ENCODE measurements at places on chromosomes 5 and 9. TPM values are rescaled to one million over a fixed set of nuclear protein-coding genes. Genes with fewer than 3 reads are reported as not detected.

WNK2 gene
- total RNA-seq = 14.3 TPM

TMC1 gene
- total RNA-seq = under 0.01 TPM

- H3K27ac ChIP-seq = no peak within 1 kb of the TSS
- no peaks in the 10 kb centered on the region for H3K27me3 ChIP-seq
- H3K36me3 ChIP-seq = no peaks in the 10 kb centered on the region
- H3K4me1 ChIP-seq = no peaks in the 10 kb centered on the region
- no peak within 1 kb of the TSS for H3K4me3 ChIP-seq
- no peak for DNase-seq
Observed at GRCh38 chr9:120926397-120926928, at the start of gene TRAF1. TRAF1 (minus strand) TSS chr9:120926796; CDS start chr9:120926075, 721 bp downstream.

DNA sequence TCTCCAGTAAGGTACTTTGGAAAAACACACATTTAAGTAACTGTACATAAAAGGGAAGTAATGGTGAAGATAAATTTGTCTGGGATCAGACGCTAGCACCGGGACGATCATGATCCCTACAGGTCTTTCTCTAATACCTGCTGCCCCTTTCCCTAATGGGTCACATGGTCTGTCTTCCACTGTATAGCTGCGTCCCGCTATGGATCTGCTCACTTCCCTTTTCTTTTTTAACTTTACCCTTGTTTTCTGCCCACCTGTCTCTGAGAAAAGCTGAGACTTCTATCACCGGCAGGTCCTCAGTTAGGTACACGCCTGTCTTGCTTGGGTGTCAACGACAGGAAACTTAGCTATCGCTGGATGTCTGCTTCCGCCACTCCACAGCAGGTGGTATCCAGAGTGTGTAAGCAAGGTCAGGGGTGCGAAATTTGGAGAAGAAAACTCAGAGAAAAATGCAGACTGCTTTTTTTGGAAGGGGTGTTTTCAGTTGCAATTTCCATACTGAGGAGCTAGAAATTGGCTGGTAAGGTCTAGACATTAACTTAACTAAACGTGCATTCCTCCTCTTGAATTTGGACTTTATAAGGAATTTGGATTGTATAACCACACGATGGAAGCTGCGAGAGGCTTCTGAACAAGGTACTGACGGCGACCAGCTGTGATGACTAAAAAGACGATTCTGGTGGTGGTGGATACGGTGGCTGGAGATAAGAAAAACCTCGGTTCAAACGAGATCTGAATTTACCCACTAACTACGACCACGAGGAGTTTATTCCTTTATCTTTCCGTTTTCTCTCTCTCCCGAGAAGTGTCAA lies 1.1 kb upstream of the ICE1 start:
- peak overlapping the region; percentile 53 for H3K4me3 ChIP-seq
- H3K4me1 ChIP-seq = peaks cover 4% of the 10 kb centered on the region
- no peak for DNase-seq

- peaks cover 13% of the 10 kb centered on the region for H3K4me1 ChIP-seq
- peak overlapping the region; percentile 70 for H3K27ac ChIP-seq
- H3K36me3 ChIP-seq = no peaks in the 10 kb centered on the region
- no peaks in the 10 kb centered on the region for H3K27me3 ChIP-seq
- DNase-seq = peak; percentile 42
Observed at GRCh38 chr5:171524466-171524865, 105.0 kb downstream of the FGF18 start.

- no peaks in the 10 kb centered on the region for H3K36me3 ChIP-seq
- no peaks in the 10 kb centered on the region for H3K27me3 ChIP-seq
- H3K4me1 ChIP-seq = no peaks in the 10 kb centered on the region
- no peak overlapping the region for H3K27ac ChIP-seq
- H3K4me3 ChIP-seq = no peak overlapping the region
Observed at GRCh38 chr9:131379056-131379455, 14.8 kb upstream of the PRRC2B start.

PCDHB9 gene
- 5.4 TPM for total RNA-seq

CDH10 gene
- not detected for total RNA-seq

DNA sequence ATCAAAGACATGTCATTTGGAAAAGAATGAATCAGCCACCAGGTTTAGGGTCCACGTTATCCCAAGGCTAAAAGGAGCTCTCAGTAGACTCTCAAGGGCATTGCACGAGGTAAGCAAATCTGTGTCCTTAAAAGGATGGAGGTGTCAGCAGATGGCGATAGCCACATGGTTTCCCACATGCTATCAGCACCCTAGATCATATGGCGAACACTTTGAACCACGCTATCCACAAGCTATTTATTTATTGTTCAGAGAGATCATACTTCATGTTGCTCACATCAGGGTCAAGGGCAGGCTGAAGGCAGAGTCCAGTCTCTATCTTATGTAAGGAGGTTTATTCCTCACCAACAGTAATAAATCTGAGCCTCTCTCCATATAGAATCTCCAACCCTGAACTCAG lies 43.7 kb downstream of the CDH6 start:
- H3K27ac ChIP-seq = no peak overlapping the region
- DNase-seq = no peak
- no peaks in the 10 kb centered on the region for H3K36me3 ChIP-seq
- no peak overlapping the region for H3K4me3 ChIP-seq
- no peaks in the 10 kb centered on the region for H3K27me3 ChIP-seq
- no peaks in the 10 kb centered on the region for H3K4me1 ChIP-seq

DNA sequence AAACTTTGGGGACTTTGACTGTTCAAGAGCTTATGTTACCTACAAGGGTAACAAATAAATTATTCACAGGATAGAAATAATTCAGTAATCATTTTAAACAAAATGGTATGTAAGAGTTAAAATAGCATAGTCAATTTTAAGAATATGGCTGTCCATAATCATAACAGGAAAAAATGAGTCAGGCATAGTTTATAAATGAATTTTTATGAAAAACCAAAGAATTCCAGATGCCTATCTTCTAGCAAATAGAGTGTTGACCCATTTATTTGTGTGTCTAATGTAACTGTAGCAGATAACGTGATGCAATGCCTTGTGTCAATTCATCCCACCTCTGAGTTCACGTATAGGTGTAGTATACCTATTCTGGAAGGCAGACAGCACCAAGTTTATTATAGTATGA lies 169.7 kb upstream of the CDH9 start:
- H3K4me1 ChIP-seq = no peaks in the 10 kb centered on the region
- no peak overlapping the region for H3K4me3 ChIP-seq
- H3K27ac ChIP-seq = no peak overlapping the region
- H3K27me3 ChIP-seq = no peaks in the 10 kb centered on the region
- no peaks in the 10 kb centered on the region for H3K36me3 ChIP-seq

ERP44 gene
- total RNA-seq = 21.9 TPM

ZFP62 gene
- 8.5 TPM for total RNA-seq

PCDHGC3 gene
- total RNA-seq = 25.9 TPM

SAXO1 gene
- 0.37 TPM for total RNA-seq

- H3K27ac ChIP-seq = no peak overlapping the region
- H3K27me3 ChIP-seq = no peaks in the 10 kb centered on the region
- H3K36me3 ChIP-seq = no peaks in the 10 kb centered on the region
- peaks cover 15% of the 10 kb centered on the region for H3K4me1 ChIP-seq
- no peak for DNase-seq
Observed at GRCh38 chr9:137070906-137071275, 534 bp upstream of the SAPCD2 start.

ARAP3 gene
- 15.6 TPM for total RNA-seq

- no peak overlapping the region for H3K27ac ChIP-seq
- no peak for DNase-seq
- H3K27me3 ChIP-seq = peaks cover 10% of the 10 kb centered on the region
- H3K36me3 ChIP-seq = no peaks in the 10 kb centered on the region
- H3K4me3 ChIP-seq = no peak overlapping the region
Observed at GRCh38 chr5:3194271-3194670, 401.4 kb upstream of the IRX1 start.

GRCh38 chr5:29983528-29984155 lies 1209.8 kb upstream of the CDH6 start:
- H3K4me1 ChIP-seq = no peaks in the 10 kb centered on the region
- no peak for DNase-seq
- H3K4me3 ChIP-seq = no peak overlapping the region
- no peaks in the 10 kb centered on the region for H3K36me3 ChIP-seq
- no peak overlapping the region for H3K27ac ChIP-seq

CSF1R gene
- 32.9 TPM for total RNA-seq

- no peaks in the 10 kb centered on the region for H3K27me3 ChIP-seq
- H3K36me3 ChIP-seq = no peaks in the 10 kb centered on the region
- DNase-seq = no peak
- H3K4me3 ChIP-seq = no peak overlapping the region
- no peak overlapping the region for H3K27ac ChIP-seq
Observed at GRCh38 chr5:156678484-156678883, 171.6 kb upstream of the PPP1R2B start.

DNA sequence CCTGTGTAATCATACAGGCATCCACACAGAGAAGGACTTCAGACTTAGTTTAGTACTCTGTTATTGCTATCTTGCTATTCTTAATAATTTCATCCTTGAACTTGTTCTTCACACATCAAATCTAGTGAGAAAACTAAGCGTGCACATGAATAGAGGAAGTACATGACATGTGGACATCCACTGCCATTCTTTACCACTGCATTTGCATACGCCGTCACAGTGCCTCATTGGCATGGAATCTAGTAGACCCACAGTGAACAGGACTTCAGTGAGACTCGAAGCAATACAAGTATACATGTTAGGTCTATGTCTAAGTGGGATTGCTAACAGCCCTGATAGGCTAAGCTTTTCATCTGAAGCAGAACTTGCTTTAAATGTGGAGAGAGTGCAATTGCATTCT lies 592.1 kb downstream of the TLE4 start:
- DNase-seq = no peak
- no peak overlapping the region for H3K4me3 ChIP-seq
- H3K27ac ChIP-seq = no peak overlapping the region
- H3K27me3 ChIP-seq = no peaks in the 10 kb centered on the region
- H3K4me1 ChIP-seq = no peaks in the 10 kb centered on the region

GRCh38 chr9:101235105-101235866 lies 149.5 kb downstream of the BAAT start:
- H3K4me1 ChIP-seq = no peaks in the 10 kb centered on the region
- no peaks in the 10 kb centered on the region for H3K36me3 ChIP-seq
- H3K4me3 ChIP-seq = no peak overlapping the region
- no peaks in the 10 kb centered on the region for H3K27me3 ChIP-seq
- DNase-seq = no peak

GRCh38 chr5:17127743-17128231 lies 89.6 kb upstream of the BASP1 start:
- no peaks in the 10 kb centered on the region for H3K36me3 ChIP-seq
- no peaks in the 10 kb centered on the region for H3K27me3 ChIP-seq
- no peaks in the 10 kb centered on the region for H3K4me1 ChIP-seq
- DNase-seq = no peak
- H3K27ac ChIP-seq = no peak overlapping the region
- no peak overlapping the region for H3K4me3 ChIP-seq

DNA sequence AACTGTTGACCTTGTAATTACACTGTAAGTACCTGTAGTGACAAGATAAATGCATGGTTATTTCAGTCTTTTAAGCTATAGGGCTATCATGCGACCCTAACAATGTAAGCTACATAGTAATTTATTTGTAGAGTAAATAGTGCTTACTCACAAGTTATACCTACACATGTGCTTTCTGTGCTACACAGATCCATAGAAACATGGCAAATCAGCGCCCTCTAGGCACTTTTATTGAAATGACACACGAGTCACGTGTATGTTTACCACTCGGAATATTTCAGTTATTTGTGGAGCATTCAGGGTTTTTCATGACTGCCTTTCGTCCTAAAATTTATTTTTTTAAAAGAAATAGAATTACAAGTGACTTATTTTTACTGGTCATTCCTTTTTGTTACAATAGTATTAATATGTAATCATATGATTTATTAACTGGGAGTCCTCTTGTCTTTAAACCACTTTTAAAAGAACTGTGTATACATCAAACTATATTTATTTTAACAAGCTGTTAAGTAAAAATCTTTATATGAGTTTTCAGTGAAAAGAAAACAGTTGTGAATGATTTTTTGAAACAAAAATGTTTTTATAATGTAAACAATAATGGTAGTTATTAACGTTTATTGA lies 1242.3 kb upstream of the WWC1 start:
- no peak overlapping the region for H3K27ac ChIP-seq
- no peaks in the 10 kb centered on the region for H3K4me1 ChIP-seq
- DNase-seq = no peak
- no peaks in the 10 kb centered on the region for H3K27me3 ChIP-seq
- no peak overlapping the region for H3K4me3 ChIP-seq

CTXN3 gene
- total RNA-seq = not detected

CDC26 gene
- 16.9 TPM for total RNA-seq

CCNO gene
- 0.67 TPM for total RNA-seq

Measured in uterus (tissue), 4 donors.